Stimulated activated CD4-positive, alpha-beta T cell treated with anti-CD3 and anti-CD28 coated beads, Interleukin-15, amount 100 ng/mL, for 24 hours (primary cell): ENCODE measurements at places on chromosomes 3 and 15.
A peak's percentile ranks its signal among the peaks of the same experiment; 100 is the strongest.

DNA sequence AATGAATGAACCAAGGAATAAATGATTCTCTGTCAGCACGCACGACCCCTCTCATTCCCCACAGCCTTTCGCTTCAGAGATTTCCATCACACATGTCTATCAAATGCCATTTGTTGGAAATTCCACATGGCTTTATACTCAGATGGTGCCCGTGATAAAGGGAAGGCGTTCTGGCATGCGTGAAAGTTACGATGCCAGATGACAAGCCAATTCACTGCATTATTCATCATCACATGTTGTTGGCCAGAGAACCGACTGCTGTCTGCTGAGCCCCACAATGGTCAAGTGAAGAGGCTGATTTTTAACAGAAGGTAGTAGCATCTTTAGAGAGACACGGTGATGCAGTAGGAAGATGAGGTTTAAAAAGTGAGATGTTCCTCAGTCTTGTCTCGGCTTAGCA is 74.1 kb upstream of the FRMD4B start:
- DNase-seq: no peak

DNA sequence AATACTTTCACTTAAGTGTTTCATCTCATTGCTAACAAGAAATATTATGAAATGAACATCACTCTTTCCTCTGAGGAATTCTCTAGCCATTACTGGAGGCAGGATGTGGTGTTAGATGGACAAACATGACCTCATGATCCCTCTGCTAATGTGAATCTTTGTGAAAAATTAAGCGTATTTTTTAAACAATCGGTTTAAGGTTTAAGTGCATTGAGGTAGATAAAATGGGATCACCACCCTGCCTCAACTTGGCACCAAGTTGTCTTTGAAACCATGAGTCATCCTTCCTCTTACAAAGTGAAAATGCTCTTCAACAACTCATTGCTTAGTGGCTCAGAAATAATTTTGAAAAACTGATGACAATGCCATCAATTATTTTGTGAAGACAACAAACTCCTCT is 76.0 kb upstream of the DCBLD2 start:
- no peak for DNase-seq

GRCh38 chr15:62051166-62051565 is 9.1 kb downstream of the VPS13C start:
- no peak for DNase-seq

GRCh38 chr15:40338041-40338657 is 2.6 kb downstream of the CCDC9B start:
- peak; percentile 89 for DNase-seq

DNA sequence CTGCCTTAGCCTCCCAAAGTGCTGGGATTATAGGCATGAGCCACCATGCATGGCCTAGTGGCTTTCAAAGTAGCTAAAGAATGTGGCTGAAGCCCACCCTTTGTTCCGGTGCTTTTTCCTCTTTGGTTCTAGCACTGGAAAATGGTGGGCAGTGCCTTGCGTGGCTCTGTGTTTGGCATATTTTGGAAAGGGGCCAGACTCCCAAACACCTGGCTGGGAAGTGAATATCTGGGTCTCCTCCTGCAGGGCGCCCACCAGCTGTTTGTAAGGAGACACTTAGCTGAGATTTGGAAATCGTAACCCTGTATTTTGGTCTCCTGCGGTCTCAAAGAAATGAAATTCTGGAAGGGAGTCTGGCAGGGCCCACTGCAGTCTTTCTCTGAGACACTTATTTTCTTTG is 336.4 kb downstream of the IL20RB start:
- no peak for DNase-seq

DNA sequence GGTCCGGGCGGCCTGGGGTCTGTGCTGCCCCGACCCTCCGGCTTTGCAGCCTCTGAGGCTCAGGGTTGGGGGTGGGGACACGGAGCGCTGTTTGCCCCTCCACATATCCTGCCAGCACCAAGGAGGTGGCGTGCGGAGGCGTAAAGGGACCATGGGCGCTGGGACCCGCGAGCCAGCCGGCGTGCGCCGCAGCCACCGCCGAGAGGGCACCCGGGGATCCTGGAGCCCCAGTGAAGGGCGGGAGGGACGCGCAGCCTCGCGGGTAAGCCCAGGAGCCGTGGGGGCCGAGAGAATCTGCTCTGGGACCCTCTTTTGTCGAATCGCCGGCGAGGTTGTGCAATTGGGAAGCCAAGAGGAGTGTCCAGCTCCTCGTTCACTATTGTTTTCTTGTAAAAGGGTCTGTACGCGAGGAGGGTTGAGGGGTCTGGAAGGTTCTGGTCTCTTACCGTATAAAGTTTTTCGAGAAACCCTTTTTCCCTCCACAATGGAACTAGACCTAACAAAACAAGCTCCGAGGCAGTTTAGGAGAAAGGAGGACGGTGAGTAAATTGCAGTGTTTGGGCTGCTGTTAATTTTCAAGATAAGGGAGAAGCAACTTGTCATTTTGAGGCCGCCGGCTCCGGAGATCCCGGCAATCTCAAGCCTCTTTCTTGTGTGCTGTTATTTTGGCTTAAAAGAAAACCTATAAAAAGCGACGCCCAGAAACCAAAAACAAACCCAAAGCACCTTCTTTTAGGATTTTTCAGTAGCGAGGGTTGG is 29.9 kb upstream of the ST3GAL6 start:
- DNase-seq: peak; percentile 41

- no peak for DNase-seq
Measured at GRCh38 chr15:77742127-77742526, 109.4 kb upstream of the LINGO1 start.

GRCh38 chr3:152159328-152159727 is 109.4 kb upstream of the MBNL1 start:
- no peak for DNase-seq

DNA sequence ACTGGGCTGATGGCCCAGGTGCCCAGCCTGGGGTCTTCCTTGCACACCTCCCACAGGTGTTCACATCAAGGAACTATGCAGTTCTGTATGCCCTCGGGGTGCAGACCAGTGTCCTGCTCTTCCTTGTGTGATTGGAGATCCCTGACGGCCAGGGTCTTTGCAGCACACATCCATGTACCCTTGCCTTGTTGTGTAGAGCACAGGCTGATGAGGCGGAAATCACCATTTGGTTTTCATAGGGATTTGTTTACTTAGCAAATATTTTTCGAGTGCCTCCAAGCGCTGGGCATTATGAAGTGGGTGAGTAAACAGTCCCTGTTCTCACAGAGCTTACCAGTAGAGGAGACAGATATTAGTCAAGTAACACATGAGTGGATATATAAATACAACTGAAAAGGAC is 209.3 kb upstream of the UMPS start:
- DNase-seq: no peak

DNA sequence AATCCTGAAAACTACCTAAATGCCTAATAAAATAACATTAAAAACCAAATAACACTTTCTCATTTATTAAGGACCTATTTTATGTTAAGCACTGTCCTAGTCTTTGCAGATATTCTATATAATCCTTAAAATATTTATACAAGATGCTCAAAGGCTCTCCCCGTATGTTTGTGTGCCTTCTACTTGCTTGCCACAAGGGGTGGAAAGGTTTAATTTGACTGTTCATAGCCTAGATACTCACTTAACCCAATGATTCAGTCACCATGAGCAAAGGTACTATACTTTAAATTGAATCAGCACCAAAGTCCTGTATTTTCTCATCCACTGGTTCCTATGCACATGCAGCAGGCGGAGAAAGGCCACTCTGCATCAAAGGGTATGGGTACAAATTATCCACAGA is 32.0 kb downstream of the LSAMP start:
- DNase-seq: no peak

GRCh38 chr3:29183346-29184087 is 97.4 kb upstream of the RBMS3 start:
- DNase-seq: peak; percentile 50

DNA sequence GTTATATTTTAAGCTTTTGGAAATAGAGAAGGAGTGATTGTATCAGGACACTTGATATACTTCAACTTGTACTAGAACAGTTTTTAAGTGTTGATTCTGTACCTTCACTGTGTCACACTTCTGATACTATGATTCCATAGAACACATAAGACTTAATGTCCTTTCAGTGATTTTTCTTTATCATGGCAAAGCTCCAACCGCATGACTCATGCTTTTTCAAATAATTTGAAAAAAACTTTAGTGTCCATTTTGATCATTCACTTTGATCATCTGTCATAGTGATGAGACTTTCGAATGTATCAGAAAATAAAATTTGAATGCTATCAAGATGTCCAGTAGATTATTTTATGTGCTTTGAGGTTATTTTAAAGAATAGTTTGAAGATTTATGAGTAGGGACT is 32.0 kb downstream of the AP4E1 start:
- no peak for DNase-seq

GRCh38 chr3:147008886-147009285 is 397.5 kb downstream of the ZIC4 start:
- no peak for DNase-seq

- DNase-seq: peak; percentile 71
Measured at GRCh38 chr3:183265834-183266417, 12.9 kb downstream of the B3GNT5 start.

DNA sequence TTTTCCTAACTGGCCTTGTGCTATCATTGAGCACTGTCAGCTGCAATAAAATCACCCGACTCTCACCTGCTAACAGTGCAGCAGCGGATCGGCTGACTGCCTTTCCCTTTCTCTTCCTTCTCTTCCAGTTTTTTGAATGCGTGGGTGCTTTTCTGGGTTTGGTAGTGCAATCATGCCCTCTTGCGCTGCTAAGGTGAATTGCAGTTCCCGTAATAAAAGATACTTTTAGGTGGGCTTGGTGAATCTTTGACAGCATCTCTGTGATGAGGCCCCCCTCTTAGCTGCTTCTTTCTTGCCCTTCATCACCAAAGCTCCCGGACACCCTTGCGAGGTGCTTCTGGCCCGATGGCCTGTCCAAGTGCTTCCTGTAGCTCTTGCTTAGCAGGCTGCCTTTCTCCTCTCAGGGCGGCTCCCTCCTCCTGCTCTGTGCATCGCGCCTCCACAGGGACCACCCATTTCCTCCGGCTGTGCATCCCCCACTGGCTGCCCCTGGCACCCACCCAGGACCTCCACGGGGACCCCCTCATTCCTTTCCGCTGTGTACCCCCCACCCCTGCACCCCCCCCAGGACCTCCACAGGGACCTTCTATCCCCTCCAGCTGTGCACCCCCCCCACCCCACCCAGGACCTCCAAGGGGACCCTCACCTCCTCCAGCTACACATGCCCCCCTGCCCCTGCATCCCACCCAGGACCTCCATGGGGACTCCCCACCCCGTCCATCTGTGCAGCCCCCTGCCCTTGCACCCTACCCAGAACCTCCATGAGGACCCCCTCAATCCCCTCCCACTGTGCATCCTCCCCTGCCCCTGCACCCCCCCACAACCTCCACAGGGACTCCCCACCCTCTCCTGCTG is 50.8 kb upstream of the RPL32 start:
- peak; percentile 57 for DNase-seq

DNA sequence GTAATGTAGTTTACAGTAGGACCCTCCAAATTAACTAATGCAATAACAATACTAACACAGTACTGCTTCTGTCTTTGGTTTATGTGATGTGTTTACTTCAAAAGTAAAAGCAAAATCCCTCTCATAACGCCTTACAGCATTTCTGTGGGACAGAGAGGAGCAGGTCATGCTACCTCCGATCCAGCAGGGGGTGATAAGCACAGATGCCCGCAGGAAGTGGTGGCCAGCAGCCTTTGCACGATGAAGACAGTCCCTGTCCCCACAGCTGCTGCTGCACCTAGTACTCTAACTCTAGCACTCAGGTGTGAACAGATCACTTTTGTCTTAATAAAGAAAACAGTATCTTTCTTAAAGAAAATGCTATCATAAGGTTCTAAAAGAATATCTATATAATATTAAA is 38.3 kb downstream of the ANO10 start:
- DNase-seq: peak; percentile 8

GRCh38 chr3:192170031-192170430 is 557.3 kb downstream of the FGF12 start:
- DNase-seq: no peak

GRCh38 chr3:103085465-103085864 is 650.6 kb downstream of the ZPLD1 start:
- DNase-seq: no peak

- DNase-seq: no peak
Measured at GRCh38 chr3:33155301-33155700, 41.5 kb downstream of the CRTAP start.

DNA sequence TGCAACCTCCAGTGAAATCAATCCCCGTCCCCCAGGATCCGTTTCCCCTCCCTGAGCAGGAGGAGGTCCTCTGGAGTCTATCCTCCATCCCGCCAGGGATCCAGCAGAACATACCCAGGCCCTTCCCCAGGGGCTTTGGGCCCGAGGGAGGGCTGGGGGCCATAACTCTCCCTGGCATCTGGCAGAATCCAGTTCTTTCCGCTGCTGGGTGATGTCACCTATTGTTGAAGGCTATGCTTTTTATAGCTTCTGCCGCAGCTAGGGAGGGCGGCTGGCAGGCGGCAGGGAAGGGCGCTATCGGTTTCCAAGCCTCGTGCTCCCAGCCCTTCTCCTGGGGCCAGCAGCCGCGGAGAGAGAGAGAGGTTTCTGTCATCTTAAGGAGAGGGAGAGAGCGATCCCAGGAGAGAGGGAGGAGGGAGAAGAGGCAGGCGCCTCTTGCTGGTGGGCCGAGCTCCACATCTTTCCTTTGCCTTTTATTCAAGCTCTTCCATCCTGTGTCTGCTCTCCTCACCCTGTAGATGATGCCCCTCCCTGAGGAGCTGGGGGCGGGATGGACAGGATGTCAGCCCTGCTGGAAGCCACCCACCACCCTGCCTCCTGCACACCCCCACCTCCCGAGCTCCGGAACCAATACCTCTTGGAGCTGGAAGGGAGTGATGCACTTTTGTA is 120.1 kb downstream of the ANP32A start:
- no peak for DNase-seq

- DNase-seq: no peak
Measured at GRCh38 chr3:130779031-130779430, 32.4 kb upstream of the PIK3R4 start.

GRCh38 chr3:2354702-2355101 is 256.0 kb downstream of the CNTN4 start:
- no peak for DNase-seq

- no peak for DNase-seq
Measured at GRCh38 chr3:67470207-67470606, 184.2 kb downstream of the SUCLG2 start.
